ENCODE measurements at places on chromosomes 4 and X.

DNA sequence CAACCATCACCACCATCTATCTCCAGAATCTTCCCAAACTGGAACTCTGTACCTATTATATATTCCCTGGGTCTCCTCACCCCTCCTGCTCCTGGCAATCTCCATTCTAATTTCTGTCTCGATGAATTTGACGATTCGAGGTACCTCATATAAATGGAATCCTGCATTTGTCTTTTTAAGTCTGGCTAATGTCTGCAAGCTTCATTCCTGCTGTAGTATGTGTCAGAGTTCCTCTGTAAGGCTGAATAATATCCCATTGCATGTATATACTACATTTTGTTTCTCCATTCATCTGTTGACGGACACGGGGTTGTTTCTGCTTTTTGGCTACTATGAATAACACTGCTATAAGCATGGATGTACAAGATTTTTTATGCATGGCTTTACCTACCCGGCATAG is 19.5 kb downstream of the PRKG2 start:
- DNase-seq, result no peak

DNA sequence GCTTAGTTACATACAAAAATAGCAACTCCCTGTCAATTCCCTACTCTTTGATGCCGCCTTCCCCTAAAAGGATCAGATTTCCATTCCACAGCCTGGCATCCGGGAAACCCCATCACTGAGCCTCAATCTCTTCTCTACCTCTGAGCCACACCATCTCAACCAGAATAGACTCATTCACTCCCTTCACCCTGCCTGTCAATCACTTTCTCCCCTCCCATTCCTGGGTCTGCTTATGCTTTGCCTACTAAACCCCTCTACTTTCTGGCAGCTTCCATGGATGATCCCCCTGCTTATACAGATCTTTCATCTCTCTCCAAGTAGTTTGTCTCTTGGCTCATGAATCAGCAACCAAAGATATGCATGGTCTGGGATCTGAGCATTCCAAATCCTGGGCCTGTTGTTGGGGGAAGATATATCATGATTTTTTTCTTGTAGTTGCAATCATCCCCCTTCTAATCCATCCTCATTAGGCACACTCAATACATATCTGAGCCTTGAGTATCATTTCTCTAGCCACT is 2.6 kb downstream of the AMER1 start:
- DNase-seq, result no peak

GRCh38 chr4:38333219-38333618 is 330.8 kb upstream of the KLF3 start:
- DNase-seq, result peak; percentile 27

DNA sequence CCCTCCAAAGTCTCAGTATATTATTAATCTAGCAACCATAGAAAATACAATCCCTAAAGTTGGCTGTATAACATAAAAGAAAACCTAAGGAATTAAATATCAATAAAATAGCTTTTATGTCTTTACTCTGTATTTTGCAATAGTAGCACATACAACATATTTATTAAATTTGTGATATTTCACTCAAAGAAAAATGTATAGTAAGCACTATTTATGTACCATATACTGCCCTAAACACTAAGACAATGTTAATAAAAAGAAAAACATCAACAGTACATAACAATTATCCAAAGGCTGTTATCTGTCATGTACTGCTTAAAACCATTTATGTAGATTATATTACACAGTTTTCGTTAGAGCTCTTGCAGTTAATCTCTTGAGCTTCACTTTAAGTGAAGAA is 834.5 kb upstream of the INTU start:
- no peak for DNase-seq

DNA sequence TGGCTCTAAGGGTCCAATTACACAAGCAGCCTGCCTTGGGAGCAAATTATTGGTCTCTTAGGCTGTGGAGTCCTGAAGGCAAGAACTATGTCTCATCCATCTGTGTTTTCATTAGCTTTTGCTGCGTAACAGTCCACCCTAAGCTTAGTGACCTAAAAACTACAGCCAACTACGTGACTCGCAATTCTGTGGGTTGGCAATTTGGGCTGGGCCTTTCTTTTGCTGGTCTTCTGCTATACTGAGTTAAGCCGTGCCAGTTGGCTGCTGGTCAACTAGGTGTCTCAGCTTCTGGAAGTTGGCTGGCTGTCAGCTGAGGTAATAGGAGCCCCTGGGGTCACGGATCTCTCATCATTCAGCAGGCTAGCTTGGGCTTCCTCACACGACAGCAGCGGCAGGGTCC is 205.6 kb upstream of the S100G start:
- DNase-seq, result no peak

DNA sequence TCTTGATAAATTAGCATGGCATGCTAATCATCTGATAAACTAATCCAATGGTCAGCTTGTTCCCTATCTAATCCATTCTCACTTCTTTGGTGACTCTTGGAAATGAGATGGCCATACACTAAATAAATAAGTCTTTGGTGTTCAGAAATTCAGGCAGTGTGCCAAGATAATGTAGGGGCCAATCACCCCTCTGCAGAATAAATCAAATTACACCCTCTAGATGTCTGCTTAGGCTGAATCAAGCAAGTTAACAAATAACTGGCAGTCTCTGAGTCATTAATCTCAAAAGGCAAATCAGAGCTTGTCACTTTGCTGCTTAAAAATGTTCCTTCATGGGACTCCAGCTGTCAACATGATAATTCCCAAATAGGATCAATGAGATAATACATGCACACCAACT is 97.4 kb downstream of the NLGN4X start:
- no peak for DNase-seq

DNA sequence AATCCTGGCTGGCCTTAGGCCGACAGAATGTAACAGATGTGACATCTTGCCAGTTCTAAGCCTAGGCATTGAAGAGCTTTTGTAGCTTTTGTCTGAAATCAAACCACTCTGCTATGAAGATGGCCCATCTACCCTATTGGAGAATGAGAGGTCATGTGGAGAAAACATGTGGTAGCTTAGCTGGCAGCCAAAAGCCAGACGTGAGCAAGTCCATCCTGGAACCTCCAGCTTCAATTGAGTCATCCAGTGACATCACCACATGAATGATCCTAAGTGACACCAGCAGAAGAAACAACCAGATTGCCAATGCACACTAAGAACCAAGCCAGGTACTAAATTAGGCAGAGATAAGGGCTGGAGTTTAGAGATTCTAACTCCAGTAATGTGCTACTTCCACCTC is 154.8 kb upstream of the ZFP42 start:
- DNase-seq, result no peak

- DNase-seq, result no peak
These were observed 26.8 kb upstream of the ATXN3L start for GRCh38 chrX:13346646-13347045.

DNA sequence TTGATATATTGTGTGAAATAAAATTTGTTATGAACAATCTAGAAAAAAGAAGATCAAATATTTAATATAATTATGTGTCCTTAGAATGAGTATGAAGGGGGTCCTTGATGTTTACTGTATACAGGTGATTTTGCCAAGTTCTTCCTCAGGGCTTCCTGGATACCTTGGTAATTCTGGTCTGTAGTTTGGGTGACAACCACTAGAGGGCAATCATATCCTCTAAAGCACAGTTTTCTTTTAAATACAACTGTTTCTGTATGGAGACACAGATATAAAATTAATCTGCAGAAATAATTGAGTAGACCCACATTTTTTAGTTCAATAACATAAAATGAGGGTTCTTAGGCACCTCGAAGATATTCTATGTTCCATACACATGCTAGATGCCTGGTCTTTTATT is 157.7 kb downstream of the SPANXN1 start:
- peak; percentile 7 for DNase-seq

- DNase-seq, result no peak
These were observed 41.2 kb downstream of the LIN54 start for GRCh38 chr4:82969414-82969813.

GRCh38 chrX:10007621-10008020 is 40.5 kb downstream of the CLDN34 start:
- peak; percentile 85 for DNase-seq

- DNase-seq, result no peak
These were observed 31.3 kb downstream of the SLIT2 start for GRCh38 chr4:20283039-20283438.

- no peak for DNase-seq
These were observed 31.2 kb upstream of the UXT start for GRCh38 chrX:47690175-47690574.

DNA sequence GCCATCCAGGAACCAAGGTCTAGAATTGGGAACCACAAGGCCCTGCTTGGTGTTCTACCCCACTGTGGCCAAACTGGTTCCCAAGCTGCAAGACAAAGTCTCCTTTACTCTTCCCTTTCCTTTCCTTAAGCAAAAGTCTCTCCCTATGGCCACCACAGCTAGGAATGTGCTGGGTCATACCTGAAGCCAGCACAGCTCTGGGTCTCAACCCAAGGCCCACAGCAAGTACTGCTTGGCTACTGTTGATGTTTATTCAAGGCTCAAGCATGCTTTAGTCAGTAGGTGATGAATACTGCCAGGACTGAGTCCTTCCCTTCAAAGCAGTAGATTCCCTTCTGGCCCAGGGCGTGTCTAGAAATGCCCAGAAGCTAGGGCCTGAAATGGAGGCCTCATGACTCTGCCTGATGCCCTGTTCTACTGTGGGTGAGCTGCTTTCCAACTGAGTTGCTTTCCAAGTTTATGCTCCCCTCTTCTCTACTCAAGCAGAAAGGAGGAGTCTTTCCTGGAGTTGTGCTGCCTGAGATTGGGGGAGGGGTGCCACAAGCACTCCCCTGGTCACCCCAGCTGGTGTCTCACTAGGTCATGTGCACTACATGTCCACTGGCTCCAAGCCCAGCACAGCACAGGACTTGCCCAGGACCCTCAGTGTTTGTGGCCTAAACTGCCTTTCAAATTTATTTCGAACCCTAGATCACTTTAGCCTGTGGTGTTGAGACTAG is 44.9 kb downstream of the STAP1 start:
- DNase-seq, result no peak

- no peak for DNase-seq
These were observed 231.1 kb upstream of the CENPE start for GRCh38 chr4:103429283-103429682.

DNA sequence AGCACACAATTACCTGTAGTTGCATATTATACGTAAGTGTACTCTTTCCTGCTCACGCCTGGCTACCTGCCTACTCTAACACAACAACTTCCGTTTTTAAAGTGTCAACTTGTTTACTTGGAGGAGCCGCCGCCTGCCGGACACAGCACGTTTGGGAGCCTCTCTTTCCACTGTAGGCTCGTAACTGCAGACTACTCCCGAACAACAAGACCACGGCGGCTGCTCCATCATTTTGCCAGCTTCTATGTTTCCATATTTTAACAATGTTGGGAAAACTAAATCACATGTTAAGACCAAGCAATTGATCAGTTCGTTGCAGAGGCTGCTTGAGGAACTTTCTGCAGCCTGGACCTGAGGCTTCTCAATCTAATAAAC is 841 bp downstream of the MTNR1A start:
- DNase-seq, result no peak

DNA sequence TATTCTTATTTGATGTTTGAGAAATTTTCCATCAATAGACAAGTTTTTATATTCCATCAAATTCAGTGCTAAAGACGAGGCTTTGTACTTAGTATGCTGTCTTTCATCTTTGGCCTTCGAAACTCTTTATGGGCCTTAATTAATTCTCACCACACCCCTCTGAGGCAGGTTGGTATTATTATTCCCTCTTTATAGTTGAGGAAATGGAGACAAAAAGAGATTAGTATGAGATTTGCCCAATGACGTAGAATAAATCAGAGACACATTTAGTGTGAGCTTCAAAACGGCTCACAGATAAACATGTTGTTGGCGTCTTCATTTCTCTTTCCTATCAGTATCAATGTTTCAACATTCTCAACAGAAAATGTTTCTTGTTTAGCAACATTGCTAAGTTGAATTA is 35.9 kb upstream of the PTPN13 start:
- DNase-seq, result no peak

DNA sequence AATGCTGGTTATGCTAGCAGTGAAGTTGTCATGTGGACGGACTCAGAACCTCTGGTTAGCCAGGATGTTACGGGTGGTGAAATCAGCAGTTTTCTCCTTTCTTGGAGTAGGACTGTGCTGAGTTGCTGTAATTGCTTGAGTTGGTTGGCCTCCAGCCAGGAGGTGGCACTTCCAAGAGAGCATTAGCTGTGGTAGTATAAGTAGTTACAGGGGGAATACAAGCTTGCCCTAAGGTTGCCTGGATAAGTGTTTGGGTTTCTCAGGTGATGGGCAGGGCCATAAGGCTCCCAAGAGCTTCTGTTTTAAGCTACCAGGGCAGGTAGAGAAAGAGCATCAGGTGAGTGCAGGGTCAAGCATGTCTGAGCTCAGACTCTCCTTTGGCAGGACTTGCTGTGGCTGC is 103.0 kb downstream of the ZNF518B start:
- no peak for DNase-seq

- DNase-seq, result no peak
These were observed 294.1 kb downstream of the ARHGAP10 start for GRCh38 chr4:148025981-148026380.

DNA sequence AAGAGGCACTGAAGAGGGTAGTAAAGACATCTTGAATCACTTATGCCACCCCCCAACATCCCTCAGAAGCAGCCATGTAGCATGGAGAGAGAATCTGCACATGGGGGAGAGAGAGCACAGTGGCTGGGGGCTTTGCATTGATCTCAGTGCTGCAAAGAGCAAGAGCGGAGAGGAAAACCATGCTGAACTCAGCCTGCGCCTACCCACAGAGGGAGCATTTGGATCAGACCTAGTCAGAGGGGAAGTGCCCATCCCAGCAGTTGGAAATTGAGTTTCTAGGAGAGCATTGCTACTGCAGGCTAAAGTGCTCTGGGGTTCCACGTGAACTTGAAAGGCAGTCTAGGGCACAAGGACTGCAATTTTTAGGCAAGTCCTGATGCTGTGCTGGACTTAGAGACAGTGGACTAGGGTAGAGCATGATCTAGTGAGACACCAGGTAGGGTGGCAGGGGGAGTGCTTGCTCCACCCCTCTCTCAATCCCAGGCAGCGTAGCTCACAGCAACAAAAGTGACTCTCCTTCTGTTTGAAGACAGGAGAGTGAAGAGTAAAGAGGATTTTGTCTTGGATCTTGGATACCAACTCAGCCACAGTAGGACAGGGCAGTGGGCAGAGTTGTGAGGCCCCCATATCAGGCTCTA is 9.0 kb upstream of the PROM1 start:
- DNase-seq, result no peak

- DNase-seq, result no peak
These were observed 296.7 kb upstream of the TECRL start for GRCh38 chr4:64705989-64706388.

DNA sequence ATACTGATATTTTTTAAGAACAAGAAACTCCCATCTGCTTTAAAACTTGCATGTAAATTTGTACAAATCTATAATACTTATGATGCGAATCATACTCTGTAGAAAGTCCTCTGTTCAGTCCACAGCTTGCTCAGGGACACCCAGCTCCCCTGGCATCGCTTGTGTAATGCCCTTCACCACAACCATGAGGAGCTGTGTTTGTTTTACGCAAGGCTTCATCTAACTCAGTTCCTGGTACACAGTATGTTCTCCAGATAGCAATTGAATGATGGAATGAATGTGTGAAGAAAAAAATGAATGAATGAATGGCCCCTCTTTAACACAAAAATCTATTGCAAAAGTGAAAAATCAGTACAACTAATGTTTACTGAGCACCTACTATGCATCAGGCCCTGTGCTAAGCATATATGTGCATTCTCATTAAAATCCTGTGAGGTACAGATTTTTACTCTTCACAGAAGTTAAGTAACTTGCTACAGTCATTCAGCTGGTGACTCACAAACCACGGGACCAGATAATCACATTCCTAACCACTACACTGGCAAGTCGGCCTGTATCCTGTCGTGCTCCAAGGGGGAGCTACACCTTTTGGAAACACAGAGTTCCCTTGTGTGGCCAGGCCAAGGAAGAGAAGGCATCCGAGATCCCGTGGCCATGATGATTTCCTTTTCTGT is 58.7 kb upstream of the KDR start:
- peak; percentile 26 for DNase-seq
